ENCODE measurements at places on chromosomes 7 and 10. TPM values are rescaled to one million over a fixed set of nuclear protein-coding genes. Genes with fewer than 3 reads are reported as not detected.

Gene FAM237B
- not detected for total RNA-seq

Gene CALHM2
- 54.6 TPM for total RNA-seq

Gene PNLIPRP2
- total RNA-seq: not detected

Gene ADAMTS14
- 2.9 TPM for total RNA-seq

Gene FAM53B
- total RNA-seq: 12.1 TPM

Gene CLDN4
- total RNA-seq: 0.59 TPM

Gene NUPR2
- total RNA-seq: not detected

- H3K4me3 ChIP-seq: no peak overlapping the region
- DNase-seq: peak; percentile 83
- H3K36me3 ChIP-seq: no peaks in the 10 kb centered on the region
- H3K27me3 ChIP-seq: peaks cover 4% of the 10 kb centered on the region
Measured at GRCh38 chr7:101624246-101625001, 4.7 kb downstream of the MYL10 start.

DNA sequence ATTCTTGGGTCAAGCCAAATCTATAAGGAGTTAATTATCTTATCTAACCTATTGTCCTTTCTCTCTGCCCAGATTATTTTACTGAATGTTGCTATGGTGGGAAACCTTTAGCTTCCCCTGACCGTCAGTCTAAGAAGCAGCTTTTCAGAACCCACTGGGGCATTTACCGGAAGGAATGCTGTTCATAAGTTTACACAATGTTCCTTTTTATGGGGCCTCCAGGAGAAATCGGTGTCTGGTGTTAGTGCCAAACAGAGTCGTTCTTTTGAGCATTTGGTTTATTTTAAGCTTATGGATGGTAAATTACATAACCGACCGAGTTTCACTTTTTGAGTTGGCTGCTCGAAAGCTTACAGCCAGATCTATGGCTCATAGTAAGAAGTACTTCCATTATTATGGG is 111.9 kb downstream of the CACNB2 start:
- no peak overlapping the region for H3K27ac ChIP-seq
- no peaks in the 10 kb centered on the region for H3K36me3 ChIP-seq
- no peak overlapping the region for H3K4me3 ChIP-seq

DNA sequence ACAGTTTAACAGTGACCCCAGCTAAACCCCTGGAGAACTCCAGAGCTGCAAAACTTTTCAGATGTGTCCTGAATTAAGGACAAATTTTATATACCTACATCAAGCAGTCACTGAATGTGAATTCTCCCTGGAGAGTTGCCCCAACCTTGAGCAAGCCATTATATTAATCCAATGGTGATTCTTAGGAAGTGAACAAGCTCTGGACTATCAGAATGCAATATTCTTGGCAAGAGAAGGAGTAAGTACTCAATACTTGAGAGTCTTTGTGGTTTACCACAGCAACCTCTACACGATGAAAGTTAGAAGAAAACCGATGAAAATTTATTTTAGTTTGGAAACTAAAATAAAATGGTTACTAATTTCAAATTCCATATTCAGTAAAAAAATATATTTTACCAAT is 19.3 kb upstream of the ZNF365 start:
- no peak for DNase-seq
- no peaks in the 10 kb centered on the region for H3K4me1 ChIP-seq
- H3K36me3 ChIP-seq: no peaks in the 10 kb centered on the region
- H3K27ac ChIP-seq: no peak overlapping the region

GRCh38 chr10:68506411-68506810 is 20.9 kb downstream of the SLC25A16 start:
- H3K27ac ChIP-seq: no peak overlapping the region
- no peaks in the 10 kb centered on the region for H3K4me1 ChIP-seq
- H3K27me3 ChIP-seq: no peaks in the 10 kb centered on the region
- no peak overlapping the region for H3K4me3 ChIP-seq
- no peak for DNase-seq

DNA sequence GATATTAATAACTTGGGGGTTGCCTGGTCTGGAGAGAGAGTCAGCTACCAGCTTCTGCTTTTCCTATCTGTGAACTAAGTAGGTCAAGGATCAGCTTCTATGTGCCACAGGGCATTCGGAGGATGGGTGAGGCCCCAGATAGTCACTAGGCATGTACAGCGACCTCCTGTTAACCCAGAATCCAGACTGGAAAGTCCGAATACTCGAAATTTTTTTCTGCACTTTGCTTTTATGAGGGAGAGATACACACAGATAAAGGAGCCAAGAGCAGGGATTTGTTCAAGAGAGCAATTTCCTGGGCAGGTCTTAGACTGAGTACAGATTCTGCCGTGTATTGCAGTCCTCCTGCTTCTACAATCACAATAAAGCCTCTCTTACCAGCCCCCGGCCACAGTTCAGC is 54.2 kb downstream of the EMX2 start:
- H3K27ac ChIP-seq: no peak overlapping the region
- no peaks in the 10 kb centered on the region for H3K4me1 ChIP-seq
- H3K36me3 ChIP-seq: no peaks in the 10 kb centered on the region

GRCh38 chr10:82558014-82558607 is 683.1 kb downstream of the NRG3 start:
- H3K36me3 ChIP-seq: no peaks in the 10 kb centered on the region
- H3K4me1 ChIP-seq: no peaks in the 10 kb centered on the region
- no peak overlapping the region for H3K27ac ChIP-seq
- no peak overlapping the region for H3K4me3 ChIP-seq
- no peaks in the 10 kb centered on the region for H3K27me3 ChIP-seq

- DNase-seq: no peak
- H3K4me3 ChIP-seq: no peak overlapping the region
- no peaks in the 10 kb centered on the region for H3K27me3 ChIP-seq
- no peaks in the 10 kb centered on the region for H3K36me3 ChIP-seq
Measured at GRCh38 chr7:116353647-116354046, 143.3 kb downstream of the TES start.

- H3K27me3 ChIP-seq: no peaks in the 10 kb centered on the region
- H3K4me1 ChIP-seq: no peaks in the 10 kb centered on the region
Measured at GRCh38 chr10:17494626-17495260, 40.3 kb upstream of the ST8SIA6 start.

GRCh38 chr10:68212721-68213352 is 19.1 kb downstream of the ATOH7 start:
- peak; percentile 71 for DNase-seq
- no peaks in the 10 kb centered on the region for H3K27me3 ChIP-seq
- H3K27ac ChIP-seq: no peak overlapping the region
- H3K4me1 ChIP-seq: no peaks in the 10 kb centered on the region
- no peak overlapping the region for H3K4me3 ChIP-seq

DNA sequence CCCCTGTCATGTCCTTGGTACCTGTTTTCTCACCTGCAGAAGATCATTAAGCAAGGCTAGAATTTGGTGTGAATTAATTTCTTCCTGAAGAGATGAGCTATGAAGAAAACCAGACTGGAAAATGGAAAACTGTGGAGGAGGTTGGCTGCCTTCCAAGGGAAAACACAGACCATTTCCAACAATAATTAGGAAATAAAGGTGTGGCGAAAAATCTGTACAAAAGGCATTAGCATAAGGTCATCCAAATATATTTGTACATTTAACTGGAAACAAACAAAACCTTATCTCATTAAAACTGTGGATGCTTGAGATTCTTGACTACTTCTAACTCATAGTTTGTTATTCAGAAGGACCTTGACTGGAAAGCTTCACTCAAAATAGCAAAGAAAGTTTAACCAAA is 1.7 kb downstream of the STN1 start:
- DNase-seq: no peak
- H3K27ac ChIP-seq: peak overlapping the region; percentile 85
- peak overlapping the region; percentile 55 for H3K4me3 ChIP-seq
- H3K27me3 ChIP-seq: no peaks in the 10 kb centered on the region
- no peaks in the 10 kb centered on the region for H3K36me3 ChIP-seq

DNA sequence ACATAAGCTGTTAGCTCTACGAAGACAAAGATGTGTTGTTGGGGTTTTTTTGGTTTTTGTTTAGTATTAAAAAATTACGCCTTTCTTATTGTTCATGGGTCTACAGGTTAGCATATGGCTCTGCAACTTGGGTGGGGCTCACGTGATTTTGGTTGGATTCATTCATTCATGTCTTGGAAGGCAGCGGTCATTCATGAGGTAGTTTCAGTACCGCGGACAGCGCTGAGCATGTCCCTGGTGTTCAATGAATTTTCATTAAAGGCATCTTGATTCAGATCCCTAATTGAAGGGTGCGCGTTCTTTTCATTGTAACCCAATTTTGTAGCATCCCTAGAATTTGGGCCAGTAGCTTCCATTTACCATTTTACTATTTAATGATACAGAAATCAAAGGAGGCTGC is 42.9 kb upstream of the TCERG1L start:
- no peaks in the 10 kb centered on the region for H3K36me3 ChIP-seq
- no peak for DNase-seq
- no peaks in the 10 kb centered on the region for H3K27me3 ChIP-seq
- no peak overlapping the region for H3K27ac ChIP-seq
- H3K4me3 ChIP-seq: no peak overlapping the region
- H3K4me1 ChIP-seq: no peaks in the 10 kb centered on the region

DNA sequence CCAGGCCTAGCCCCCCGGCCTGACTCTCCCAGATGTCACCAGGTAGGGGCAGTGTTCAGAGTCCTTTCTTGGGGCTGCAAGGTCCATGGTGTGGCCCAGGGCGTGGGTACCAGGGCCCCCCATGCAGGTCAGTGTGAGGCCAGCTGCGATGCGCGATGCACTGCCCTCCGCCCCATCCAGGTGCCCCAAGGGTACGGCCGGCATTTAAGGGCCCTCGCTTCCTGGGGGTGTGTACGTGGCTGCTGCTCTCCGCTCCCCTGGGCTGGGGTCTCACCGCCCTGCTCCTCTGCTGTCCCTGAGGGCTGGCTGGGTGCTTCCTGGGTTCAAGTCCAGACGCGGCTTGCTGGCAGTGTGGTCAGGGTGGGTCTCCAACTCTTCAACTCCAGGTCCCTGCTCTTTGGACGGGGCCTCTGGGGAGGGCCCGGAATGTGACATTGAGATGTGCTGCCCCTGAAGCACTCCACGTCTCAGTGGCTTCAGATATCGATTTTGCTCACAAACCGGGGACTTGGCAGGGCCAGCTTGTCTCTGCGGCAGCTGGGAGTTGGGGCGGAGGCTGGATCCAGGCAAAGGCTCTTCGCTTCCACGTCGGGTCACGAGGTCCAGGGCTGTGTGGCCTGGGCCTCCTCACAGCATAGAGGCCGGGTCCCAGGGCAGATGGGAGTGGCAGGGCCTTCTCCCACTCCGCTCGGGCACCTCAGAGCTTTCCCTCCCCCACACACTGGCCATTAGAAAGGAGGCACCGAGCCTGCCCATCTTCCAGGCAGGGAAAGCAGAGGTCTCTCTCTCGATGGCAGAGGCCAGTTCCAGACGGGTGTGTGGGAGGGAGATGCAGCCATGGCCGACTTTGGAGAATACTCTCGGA is 93.2 kb downstream of the UNCX start:
- H3K4me1 ChIP-seq: no peaks in the 10 kb centered on the region
- H3K27ac ChIP-seq: no peak overlapping the region
- no peak overlapping the region for H3K4me3 ChIP-seq
- no peaks in the 10 kb centered on the region for H3K36me3 ChIP-seq
- peaks cover 30% of the 10 kb centered on the region for H3K27me3 ChIP-seq

DNA sequence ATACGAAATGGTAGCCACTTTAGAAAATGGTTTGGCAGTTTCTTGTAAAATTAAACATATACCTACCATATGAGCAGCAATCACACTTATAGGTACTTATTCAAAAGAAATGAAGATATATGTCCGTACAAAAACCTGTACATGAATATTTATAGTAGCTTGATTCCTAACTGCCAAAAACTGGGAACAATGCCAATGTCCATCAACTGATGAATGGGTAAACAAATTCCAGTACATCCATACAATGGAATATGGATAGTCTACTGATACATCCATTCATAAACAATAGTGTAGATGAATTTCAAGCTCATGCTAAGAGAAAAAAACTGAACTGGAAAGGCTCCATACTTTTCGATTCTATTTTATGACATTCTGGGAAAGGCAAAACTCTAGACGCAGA is 68.5 kb downstream of the AGK start:
- peaks cover 22% of the 10 kb centered on the region for H3K36me3 ChIP-seq
- DNase-seq: no peak
- H3K27me3 ChIP-seq: no peaks in the 10 kb centered on the region
- no peak overlapping the region for H3K27ac ChIP-seq
- H3K4me1 ChIP-seq: no peaks in the 10 kb centered on the region

- no peaks in the 10 kb centered on the region for H3K36me3 ChIP-seq
- H3K4me3 ChIP-seq: no peak overlapping the region
- no peak overlapping the region for H3K27ac ChIP-seq
- H3K27me3 ChIP-seq: no peaks in the 10 kb centered on the region
- peak; percentile 52 for DNase-seq
Measured at GRCh38 chr10:3977761-3978160, 192.8 kb upstream of the KLF6 start.

DNA sequence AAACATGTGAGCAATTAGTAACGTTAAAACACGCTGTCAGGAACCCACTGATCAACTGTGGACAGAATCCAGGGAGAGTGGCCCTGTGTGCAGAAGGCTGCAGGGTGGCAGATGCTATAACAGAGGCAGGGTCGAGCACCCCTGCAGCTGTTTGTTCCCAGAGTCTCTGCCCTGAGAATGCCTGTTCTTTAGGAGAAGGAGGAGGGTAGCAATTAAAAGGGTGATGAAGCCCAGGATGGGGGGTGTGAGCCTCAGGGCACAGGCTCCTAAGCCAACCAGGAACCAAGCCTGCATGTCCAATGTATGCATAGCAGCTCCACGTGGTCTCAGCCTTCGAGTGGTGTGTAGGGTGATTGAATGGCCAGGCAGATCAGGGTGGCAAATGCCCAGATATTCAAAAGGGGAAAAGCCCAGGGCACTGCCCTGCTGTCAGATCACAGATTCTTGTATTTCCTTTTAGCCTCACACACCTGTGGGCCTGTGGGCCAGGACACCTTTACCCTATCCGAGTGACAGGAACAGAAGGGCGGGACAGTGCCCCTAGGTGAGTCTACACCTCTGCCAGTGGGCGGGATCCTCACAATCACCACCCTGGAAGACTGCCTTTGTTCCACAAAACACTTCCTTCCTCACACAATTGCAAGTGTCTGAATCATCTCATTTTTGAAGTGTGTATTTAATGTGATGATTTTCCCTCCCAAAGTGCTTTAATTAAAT is 7.3 kb downstream of the WDFY4 start:
- H3K4me3 ChIP-seq: no peak overlapping the region
- no peaks in the 10 kb centered on the region for H3K36me3 ChIP-seq
- H3K27me3 ChIP-seq: peaks cover 16% of the 10 kb centered on the region
- H3K4me1 ChIP-seq: no peaks in the 10 kb centered on the region
- no peak overlapping the region for H3K27ac ChIP-seq

- H3K36me3 ChIP-seq: peaks cover 28% of the 10 kb centered on the region
- peak overlapping the region; percentile 99 for H3K27ac ChIP-seq
- no peak overlapping the region for H3K4me3 ChIP-seq
- H3K4me1 ChIP-seq: peaks cover 67% of the 10 kb centered on the region
- H3K27me3 ChIP-seq: no peaks in the 10 kb centered on the region
Measured at GRCh38 chr7:22725585-22725984, 1.4 kb upstream of the IL6 start.

- H3K4me1 ChIP-seq: no peaks in the 10 kb centered on the region
- no peak overlapping the region for H3K4me3 ChIP-seq
- DNase-seq: peak; percentile 14
- peaks cover 5% of the 10 kb centered on the region for H3K27me3 ChIP-seq
- H3K27ac ChIP-seq: no peak overlapping the region
- no peaks in the 10 kb centered on the region for H3K36me3 ChIP-seq
Measured at GRCh38 chr10:97083228-97083829, 102.4 kb downstream of the SLIT1 start.

- peak overlapping the region; percentile 91 for H3K4me3 ChIP-seq
- H3K27ac ChIP-seq: peak overlapping the region; percentile 90
- DNase-seq: no peak
- H3K4me1 ChIP-seq: peaks cover 27% of the 10 kb centered on the region
- H3K36me3 ChIP-seq: peaks cover 18% of the 10 kb centered on the region
Measured at GRCh38 chr10:94361171-94361794, 1.5 kb downstream of the NOC3L start.

GRCh38 chr10:102815790-102816549 is 21.2 kb downstream of the CYP17A1 start:
- no peak overlapping the region for H3K4me3 ChIP-seq
- peak overlapping the region; percentile 94 for H3K27ac ChIP-seq
- peak; percentile 85 for DNase-seq
- H3K4me1 ChIP-seq: peaks cover 31% of the 10 kb centered on the region
